T-cell (primary cell): ENCODE measurements at places on chromosomes 3 and 15.

DNA sequence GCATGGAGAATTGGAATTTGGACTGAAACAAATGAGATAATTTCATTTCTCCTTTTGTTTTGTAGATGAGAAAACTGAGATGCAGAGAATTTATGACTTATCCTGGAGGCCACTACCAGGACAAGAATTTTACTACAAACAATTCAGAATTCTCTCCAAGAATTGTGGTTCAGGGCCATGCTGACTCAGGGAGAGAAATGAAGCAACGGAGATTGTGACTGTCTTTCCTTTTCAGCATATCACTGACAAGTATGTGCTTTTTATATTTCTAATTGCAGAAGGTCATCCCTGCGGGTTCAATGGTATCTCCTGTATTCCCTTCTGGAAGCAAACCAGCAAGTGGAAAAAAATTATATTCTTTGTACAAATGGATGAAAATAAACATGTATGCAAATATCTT lies 170.8 kb upstream of the MITF start:
- DNase-seq: no peak

DNA sequence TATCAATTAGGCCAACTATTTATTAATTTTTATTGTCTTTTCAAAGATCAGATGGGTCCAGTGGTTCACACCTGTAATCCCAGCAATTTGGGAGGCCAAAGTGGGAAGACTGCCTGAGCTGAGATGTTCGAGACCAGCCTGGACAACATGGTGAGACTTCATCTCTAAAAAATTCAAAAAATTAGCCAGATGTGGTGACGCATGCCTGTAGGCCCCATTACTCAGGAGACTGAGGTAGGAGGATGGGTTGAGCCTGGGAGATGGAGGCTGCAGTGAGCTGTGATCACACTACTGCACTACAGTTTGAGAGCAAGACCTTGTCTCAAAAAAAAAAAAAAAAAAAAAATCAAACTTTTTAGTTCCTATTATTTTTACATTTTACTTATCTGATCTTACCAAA lies 8.2 kb downstream of the AP3S2 start:
- no peak for DNase-seq

GRCh38 chr3:58772462-58772861 lies 105.9 kb upstream of the FAM3D start:
- DNase-seq: no peak

- no peak for DNase-seq
Observed at GRCh38 chr3:4061195-4061594, 242.0 kb upstream of the SETMAR start.

- no peak for DNase-seq
Observed at GRCh38 chr3:195768831-195769303, 42.9 kb downstream of the MUC4 start.
